Stimulated activated CD8-positive, alpha-beta memory T cell treated with anti-CD3 and anti-CD28 coated beads, Interleukin-4, amount 100 ng/mL, for 4 hours (primary cell): ENCODE measurements at places on chromosomes 13 and 19.

DNA sequence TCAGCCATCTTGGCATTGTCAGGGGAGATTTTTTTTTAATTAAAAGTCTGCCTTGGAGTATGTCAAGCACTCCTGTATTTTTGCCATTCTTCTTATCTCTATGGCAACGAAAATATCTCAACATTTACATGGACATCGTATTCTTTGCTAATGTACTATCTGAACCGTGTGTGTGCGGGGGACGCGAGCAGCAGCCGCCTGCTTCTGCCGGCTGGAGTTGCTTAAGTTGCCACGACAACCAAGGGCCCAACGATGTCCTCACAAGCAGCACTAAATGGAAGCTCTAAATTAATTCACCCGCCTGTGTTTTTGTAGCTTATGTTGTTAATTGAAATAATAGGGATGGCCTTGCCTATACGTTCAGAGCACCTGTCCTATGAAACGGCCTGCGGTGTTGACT lies 309.5 kb downstream of the TEX29 start:
- no peak for DNase-seq

- DNase-seq: no peak
Observed at GRCh38 chr19:54928299-54928698, 19.0 kb downstream of the NLRP7 start.

GRCh38 chr13:100547791-100548201 lies 40.8 kb downstream of the GGACT start:
- DNase-seq: no peak

DNA sequence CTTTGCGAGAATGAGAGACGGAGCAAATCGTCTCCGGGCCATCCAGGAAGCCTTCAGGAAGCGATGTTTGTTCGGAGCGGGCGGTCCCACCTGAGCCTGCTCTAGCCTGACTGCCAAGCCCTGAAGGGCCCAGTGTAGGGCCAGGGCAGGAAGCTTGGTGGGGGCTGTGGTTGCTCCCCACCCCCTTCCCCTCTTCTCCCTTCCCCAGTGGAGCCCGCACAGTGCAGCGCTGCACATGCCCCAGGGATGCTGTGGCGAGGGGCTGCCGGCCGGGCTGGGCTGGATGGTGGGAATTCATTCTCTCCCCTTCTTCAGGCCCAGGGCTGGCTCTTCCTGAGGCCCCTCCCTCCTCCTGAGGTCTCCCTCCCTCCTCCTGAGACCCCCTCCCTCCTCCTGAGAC lies 7.1 kb upstream of the GRTP1 start:
- DNase-seq: no peak

GRCh38 chr13:112441779-112442310 lies 65.7 kb downstream of the SPACA7 start:
- DNase-seq: no peak
